Stimulated activated naive CD4-positive, alpha-beta T cell (primary cell): ENCODE measurements at places on chromosomes 16 and 17.

GRCh38 chr17:35900708-35901480, 20.7 kb upstream of the CCL5 start:
- no peak for DNase-seq

DNA sequence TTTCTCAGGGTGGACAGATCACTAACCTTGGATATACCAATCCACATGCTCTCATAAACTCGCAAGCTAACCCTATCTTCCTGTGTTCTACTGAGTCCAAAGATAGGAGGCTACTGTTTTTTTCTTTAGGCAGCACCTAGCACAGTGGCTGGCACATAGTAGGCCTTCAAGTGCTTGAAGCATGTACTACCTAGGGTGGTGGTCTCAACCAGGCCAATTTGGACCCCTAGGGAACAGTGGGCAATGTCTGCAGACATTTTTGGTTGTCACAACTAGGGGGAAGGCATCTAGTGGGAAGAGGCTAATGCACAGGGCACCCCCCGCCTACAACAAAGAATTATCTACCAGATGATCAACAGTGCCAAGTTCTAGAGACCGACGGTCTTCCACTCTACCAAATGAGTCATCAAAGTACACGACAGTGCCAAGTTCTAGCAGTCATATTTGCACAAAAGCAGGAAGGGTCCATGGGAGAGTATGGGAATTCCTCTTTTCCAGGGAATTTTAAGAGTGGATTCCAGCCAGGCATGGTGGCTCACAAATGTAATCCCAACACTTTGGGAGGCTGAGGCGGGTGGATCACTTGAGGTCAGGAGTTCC, 390.3 kb downstream of the SLC39A11 start:
- DNase-seq = no peak

DNA sequence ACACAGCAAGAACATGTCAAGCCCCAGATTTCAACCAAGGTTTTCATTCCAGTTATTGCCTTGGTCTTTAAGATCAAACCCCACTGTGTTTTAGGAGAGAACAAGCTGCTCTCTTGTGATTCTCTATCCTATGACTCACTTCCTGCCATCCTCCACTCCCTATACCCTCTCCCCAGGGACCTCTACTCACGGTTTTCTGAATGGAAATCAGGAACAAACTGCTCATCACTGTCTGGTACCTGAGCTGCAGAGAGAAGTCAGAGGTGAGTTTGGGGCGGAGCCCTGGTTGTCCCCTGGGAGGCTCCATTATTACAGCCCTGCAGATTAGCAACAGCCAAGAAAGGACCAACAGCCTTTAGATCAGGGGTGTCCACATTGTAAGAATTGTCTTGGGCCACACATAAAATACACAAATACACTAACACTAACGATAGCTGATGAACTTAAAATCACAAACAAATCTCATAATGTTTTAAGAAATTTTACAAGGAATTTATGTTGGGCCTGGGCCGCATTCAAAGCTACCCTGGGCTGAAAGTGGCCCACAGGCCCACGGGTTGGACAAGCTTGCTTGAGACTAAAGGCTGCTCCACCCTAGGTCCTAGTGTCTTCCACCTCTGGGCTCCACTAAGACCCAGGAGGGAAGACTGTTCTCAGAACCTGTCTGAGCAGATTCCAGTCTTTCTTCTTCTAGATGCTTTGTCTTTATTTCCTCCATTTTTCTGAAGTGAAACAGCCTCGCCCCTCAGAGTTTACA, 9.7 kb downstream of the ETV4 start:
- DNase-seq = no peak

GRCh38 chr16:53913099-53913870, 209.3 kb downstream of the FTO start:
- no peak for DNase-seq

DNA sequence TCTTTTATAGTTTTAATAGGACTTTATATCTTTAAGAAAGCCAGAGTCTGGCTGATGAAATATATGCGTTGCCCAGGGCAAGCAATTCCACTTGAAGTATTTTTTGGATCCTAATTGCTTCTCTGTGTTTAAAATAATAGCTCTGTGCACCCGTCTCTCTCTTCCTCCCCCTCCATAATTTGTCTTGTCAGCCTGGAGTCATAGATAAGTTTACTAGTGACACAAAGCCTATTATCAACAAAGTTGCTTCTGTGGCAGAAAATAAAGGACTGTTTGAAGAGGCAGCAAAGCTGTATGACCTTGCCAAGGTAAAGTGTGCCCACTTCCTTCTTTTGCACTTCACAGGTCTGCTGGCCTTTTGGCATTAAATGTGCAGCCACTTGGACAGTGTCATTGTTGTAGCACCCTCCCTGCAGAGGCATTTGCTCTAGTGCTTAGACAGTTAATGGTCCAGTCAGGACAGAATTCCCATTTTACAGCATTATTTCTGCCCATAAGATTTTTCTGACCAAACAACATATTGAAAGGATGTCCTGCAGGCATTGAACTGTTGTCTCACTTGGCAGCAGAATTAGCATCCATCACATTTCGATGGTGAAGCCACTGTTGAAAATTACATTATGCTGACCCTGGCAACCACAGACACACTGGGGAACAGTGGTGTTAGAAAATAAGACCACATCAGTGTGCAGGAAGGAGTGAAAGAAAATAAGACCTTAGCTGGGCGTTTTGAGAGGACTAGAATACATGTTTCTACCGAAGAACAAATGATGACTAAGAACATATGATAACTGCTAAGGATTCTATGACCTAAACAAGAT, 28.4 kb upstream of the SLC12A3 start:
- no peak for DNase-seq

DNA sequence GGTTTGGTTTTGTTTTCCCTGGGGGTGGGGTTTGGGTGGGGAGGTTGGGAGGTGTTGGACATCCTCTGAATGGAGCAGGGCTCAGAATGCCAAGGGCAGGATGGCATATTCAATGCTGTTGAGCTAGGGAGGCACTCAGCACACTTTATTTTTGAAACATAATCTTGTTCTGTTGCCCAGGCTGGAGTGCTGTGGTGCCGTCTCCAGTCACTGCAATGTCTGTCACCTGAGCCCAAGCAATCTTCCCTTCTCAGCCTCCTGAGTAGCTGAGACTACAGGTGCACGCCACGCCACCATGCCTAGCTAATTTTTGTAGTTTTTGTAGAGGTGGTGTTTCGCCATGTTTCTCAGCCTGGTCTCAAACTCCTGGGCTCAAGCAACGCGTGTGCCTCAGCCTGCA, 186.1 kb downstream of the RPTOR start:
- no peak for DNase-seq

DNA sequence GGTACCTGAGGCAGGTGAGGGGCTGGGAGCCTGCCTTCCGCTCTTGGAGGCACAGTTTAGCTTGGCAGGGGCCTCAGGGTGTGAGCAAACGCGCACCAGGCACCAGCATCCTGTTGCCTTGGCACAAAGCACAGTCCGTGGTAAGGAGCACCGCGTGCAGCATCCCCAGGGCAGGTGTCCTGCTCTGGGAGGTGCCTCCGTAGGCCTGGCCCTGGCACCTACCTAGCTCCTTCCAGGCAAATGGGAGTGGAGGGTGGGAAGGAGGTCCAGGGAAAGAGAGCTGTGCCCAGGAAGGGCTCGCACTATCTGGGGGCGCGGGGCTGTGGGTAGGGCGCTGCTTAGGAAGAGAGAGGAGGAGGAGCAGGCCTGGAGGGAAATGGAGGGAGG, 3.1 kb upstream of the GSE1 start:
- DNase-seq = no peak

- no peak for DNase-seq
These were observed 312.2 kb downstream of the TMEM114 start for GRCh38 chr16:8278031-8278580.

DNA sequence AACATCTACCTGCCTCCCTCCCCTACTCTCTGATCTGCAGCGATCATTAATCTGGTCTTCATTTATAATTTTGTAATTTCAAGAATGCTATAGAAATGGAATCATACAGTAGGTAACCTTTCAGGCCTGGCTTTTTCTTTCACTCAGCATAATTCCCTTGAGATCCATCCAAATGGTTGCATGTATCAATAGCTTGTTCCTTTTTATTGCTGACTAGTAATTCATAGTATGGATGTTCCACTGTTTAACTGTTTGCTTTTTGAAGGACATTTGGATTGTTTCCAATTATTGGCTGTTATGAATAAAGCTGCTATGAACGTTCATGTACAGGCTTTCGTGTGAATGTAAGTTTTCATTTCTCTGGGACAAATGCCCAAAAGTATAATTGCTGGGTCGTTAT, 125.2 kb downstream of the USP31 start:
- no peak for DNase-seq

DNA sequence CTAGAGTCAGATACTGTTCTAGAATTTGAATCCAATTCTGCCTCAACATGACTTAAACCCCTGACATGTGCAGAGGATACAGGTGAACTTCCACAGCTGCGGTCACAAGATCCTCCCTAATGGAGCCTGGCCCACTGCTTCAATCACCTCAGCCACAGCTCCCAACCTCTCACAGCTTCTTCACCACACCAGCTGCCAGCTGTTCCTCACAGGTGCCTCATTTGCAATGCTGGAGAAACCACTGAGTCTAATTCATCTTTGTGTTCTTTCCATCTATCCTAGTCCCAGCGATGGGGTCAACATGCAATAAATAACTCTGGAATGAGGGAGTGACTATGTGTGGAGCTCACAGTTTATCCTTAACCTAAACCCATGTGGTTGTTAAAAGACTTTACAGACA, 72.0 kb upstream of the MAF start:
- DNase-seq = no peak

- no peak for DNase-seq
These were observed 81.5 kb downstream of the CA4 start for GRCh38 chr17:60231234-60231633.

DNA sequence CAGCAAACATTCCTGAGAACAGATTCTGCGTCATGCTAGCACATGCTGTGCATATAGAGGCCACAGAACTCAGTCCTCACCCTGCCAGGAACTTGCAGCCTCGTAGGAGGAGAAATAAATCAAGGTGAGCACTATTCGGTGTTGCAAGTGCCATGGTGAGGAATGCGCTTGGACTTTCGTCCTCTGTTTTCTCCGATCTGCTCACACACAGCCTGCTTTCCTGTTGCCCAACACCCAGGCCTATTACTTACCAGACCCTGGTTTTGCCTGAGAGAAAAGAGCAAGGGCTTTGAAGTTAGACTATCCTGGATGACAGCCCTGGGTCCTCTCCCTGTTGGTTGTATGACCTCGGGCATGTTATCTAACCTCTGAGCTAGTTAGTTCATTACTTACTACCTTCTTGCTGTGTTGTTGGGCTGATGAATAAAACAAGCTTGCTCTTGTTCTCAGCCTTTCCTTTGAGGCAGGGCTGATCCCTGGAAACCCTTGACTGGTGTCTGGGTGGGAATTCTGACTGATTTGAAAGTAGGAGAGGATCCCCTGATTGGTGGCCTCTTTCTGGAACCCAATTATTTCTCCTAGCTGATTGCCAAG, 2.9 kb downstream of the ACSF2 start:
- no peak for DNase-seq

GRCh38 chr16:69798466-69798865, 36.3 kb downstream of the WWP2 start:
- DNase-seq = no peak

DNA sequence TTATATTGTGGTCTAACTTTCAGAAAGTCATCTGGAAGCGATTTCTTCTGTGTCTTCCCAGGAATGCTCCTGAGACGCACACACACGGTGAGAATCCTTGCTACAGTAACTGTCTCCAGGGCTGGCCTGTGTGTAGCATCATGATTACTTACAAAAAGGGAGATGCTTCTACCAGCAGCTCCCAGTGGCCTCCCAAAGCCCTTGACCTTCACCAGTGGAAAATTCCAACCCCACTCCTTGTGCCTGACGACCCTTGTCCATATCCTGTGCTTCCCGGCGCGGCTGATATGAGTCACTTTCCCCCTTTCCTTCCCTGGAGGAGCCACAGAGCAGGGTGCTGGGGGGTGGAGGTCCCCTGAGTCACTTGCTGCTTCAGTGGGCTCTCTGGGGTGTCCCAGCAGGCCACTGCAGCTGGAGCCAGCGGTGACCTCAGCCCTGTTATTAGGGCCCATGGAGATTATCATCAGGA, 22.1 kb upstream of the NAT9 start:
- no peak for DNase-seq

DNA sequence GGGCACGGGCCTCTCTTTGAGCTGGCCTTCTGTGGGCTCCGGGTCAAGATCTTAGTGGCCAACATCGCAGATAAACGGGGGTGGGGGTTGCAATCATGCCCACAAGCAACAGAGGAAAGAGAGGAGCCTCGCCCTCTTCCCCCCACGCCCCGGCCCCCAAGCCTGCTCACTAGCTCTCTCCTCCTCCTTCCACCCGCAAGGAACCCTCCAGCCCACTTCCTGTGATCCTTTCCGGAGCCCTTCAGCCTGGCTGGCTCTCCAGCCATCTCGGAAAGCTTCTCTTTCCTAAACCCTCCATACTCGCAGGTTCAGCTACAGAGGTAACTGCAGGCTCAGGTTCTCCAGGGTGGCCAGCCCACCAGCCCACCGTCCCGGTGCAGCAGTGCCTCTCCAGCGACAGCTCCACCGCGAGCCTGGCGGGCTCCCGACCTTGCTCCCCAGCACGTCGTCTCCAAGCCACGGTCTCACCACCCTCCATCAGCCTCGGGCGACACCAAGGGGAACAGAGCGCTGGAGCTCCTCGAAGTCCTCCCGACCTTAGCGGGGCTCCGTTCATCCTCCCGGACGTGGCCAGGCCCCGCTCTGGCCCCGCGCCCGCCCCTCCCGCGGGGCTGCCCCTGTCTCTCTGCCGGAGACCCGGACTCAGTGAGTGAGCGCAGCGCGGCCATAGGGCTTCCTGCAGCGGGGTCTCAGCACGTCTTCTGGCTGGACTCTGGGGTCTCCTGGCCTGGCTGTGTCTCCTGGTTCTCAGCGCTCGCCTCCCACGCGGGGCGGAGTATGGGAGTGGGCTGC, 12.9 kb upstream of the ODF4 start:
- DNase-seq = no peak

DNA sequence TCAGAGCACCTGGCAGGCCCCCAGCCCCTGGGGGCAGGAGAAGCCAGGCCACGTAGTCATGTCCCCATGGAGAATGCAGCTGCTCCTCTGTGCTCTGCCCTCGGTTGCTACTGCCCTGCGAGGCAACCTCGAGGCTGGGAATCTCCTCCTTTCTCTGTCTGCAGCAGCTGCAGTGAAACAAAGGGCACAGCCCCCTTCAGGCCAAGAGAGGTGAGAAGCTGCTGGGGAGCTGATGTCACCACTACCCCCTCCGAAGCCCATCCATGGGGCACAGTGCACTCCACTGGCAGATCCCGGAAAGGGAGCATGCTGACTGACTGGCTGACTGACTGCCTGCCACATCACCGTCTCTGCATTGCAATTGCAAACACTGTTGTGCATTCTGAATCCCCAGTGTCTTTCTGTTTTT, 103.7 kb downstream of the GRIN2A start:
- no peak for DNase-seq

GRCh38 chr16:50688867-50689266, 4.5 kb upstream of the NOD2 start:
- DNase-seq = no peak

- DNase-seq = no peak
These were observed 198.1 kb downstream of the ENGASE start for GRCh38 chr17:79272666-79273219.

DNA sequence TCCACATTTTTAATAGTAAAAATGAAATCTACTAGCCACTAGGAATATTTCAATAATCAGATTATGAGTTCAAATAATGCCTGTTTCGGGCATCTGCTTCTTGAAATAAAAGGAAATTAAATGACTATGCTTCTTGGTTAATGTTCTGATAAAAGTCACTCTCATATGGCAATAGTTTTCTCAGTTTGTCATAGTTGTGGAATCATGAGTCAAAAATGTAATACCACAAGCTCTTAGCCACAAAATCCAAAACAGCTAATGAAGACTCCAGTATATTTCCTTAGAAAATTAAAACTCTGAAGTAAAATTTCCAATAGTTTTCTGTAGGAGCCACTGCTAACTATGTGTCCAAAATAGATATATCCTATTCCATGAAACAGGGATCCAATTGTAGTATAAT, 676.3 kb upstream of the CDH8 start:
- DNase-seq = no peak
